Immature natural killer cell (primary cell): ENCODE measurements at places on chromosomes 2 and 18.
A peak's percentile ranks its signal among the peaks of the same experiment; 100 is the strongest.

DNA sequence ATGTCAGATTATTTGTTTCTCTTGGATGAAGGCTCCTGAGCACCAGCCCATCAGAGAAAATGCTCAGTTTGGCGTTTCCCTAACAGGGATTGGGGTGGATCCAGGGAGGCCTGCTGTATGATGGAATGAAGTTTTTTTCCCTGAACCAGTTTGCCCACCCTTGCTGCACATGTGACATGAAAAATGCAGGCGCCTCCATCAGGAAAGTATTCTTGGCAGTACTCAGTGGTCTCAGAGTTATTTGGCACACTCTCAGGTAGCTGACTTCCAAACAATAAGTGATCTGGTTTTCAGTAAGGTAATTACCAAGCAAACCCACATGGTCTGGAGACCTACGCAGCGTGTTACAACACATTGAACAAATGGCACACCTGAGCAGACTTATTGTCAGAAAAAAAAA, 254.9 kb downstream of the PAX3 start:
- no peaks in the 10 kb centered on the region for H3K36me3 ChIP-seq
- no peak for DNase-seq

GRCh38 chr2:36964496-36965058, 1.8 kb downstream of the STRN start:
- no peak for DNase-seq
- H3K4me3 ChIP-seq, result peak overlapping the region; percentile 98
- H3K27ac ChIP-seq, result peak overlapping the region; percentile 94
- H3K4me1 ChIP-seq, result peaks cover 57% of the 10 kb centered on the region
- peaks cover 6% of the 10 kb centered on the region for H3K27me3 ChIP-seq

DNA sequence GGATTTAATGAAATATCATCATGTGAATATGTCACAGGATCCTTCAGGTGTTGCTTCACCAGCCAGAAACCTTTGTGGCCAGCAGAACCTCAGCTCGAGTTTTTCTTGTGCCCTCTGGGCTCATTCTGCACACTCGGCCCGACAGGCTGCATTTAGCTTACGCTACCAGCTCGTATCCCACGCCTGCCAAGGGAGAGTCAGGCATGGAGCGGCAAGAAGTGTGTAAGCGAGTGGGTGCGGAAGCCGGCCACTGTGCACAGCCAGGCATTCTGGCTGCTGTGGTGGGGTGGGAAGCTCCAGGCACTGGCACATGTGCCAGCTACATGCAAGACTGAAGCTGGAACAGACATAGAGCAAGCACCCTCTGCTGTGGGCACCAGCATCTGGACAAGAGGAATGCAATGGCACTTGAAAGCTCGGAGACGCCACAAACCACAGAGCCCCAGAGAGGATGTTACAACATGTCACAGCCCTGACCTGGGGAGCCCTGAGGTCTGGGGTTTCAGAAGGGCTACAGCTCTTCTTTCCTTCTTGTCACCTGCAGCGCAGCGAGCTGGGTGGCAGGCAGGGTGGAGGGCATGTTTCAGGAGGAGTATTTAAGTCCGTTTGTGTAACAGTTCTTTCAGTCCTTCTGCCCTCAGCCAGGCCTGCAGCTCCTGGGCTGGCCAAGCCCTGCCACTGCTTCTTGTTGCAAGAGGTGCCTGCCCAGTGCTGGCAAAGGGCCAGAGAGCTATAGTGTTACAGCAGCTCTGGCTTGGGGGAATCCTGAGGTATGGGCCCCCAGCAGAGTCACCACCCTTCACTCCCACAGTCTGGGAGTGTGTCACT, 257.3 kb upstream of the HNMT start:
- H3K36me3 ChIP-seq, result peaks cover 3% of the 10 kb centered on the region
- DNase-seq, result no peak
- no peak overlapping the region for H3K27ac ChIP-seq
- H3K4me3 ChIP-seq, result no peak overlapping the region

GRCh38 chr18:478681-479080, 21.8 kb downstream of the COLEC12 start:
- H3K36me3 ChIP-seq, result no peaks in the 10 kb centered on the region
- peaks cover 11% of the 10 kb centered on the region for H3K27me3 ChIP-seq
- H3K4me1 ChIP-seq, result no peaks in the 10 kb centered on the region
- H3K4me3 ChIP-seq, result no peak overlapping the region
- DNase-seq, result no peak
- no peak overlapping the region for H3K27ac ChIP-seq

GRCh38 chr2:25817630-25818029, 60.7 kb downstream of the ASXL2 start:
- peak overlapping the region; percentile 79 for H3K27ac ChIP-seq
- H3K4me3 ChIP-seq, result peak overlapping the region; percentile 4
- peaks cover 75% of the 10 kb centered on the region for H3K4me1 ChIP-seq
- DNase-seq, result no peak

GRCh38 chr2:229212241-229212640, 58.8 kb downstream of the PID1 start:
- no peaks in the 10 kb centered on the region for H3K4me1 ChIP-seq
- no peak overlapping the region for H3K4me3 ChIP-seq
- no peaks in the 10 kb centered on the region for H3K36me3 ChIP-seq
- H3K27ac ChIP-seq, result no peak overlapping the region

DNA sequence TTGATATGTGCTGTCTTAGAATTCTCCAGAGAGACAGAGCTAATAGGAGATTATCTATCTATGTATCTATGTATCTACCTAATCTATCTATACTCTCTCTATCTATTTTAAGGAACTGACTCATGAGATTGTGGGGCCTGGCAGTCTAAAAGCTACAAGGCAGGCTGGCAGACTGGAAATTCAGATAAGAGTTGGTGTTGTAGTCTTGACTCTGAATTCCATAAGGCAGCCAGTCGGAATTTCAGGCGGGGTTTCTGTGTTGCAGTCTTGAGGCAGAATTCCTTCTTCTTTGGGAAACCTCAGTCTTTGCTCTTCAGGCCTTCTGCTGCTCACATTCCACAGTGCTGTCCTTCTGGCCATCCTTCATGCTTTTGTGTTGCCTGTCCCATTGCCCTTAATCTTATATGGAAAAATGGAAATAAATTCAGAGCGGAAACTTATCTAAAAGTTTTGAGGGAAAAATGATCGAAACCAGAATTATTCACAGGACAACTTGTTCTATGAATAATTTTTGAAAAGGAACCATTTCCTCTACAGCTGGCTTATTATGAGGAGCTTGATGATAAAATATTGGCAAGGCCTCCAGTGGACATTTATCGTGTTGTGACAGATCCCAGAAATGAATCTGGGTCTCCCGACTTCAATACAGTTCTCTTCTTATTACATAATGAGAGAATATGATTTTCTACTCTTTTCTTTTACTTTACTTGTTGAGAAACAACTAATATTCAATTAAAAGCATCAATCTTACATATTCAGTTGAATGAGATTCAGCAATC, 10.8 kb downstream of the IL1RL1 start:
- H3K27ac ChIP-seq, result no peak overlapping the region
- no peaks in the 10 kb centered on the region for H3K4me1 ChIP-seq
- DNase-seq, result no peak
- no peak overlapping the region for H3K4me3 ChIP-seq

- H3K27me3 ChIP-seq, result peaks cover 20% of the 10 kb centered on the region
- H3K36me3 ChIP-seq, result no peaks in the 10 kb centered on the region
- peaks cover 16% of the 10 kb centered on the region for H3K4me1 ChIP-seq
- H3K27ac ChIP-seq, result peak overlapping the region; percentile 61
Measured at GRCh38 chr2:170771421-170771937, 1.3 kb downstream of the ERICH2 start.

- no peak for DNase-seq
- no peaks in the 10 kb centered on the region for H3K4me1 ChIP-seq
- no peak overlapping the region for H3K4me3 ChIP-seq
- no peaks in the 10 kb centered on the region for H3K27me3 ChIP-seq
- H3K27ac ChIP-seq, result no peak overlapping the region
Measured at GRCh38 chr18:34189656-34190435, 34.9 kb downstream of the NOL4 start.

GRCh38 chr2:23782126-23782525, 144.8 kb downstream of the ATAD2B start:
- no peaks in the 10 kb centered on the region for H3K27me3 ChIP-seq
- no peak overlapping the region for H3K4me3 ChIP-seq
- no peak for DNase-seq
- H3K36me3 ChIP-seq, result peaks cover 26% of the 10 kb centered on the region
- peaks cover 5% of the 10 kb centered on the region for H3K4me1 ChIP-seq
- H3K27ac ChIP-seq, result no peak overlapping the region

DNA sequence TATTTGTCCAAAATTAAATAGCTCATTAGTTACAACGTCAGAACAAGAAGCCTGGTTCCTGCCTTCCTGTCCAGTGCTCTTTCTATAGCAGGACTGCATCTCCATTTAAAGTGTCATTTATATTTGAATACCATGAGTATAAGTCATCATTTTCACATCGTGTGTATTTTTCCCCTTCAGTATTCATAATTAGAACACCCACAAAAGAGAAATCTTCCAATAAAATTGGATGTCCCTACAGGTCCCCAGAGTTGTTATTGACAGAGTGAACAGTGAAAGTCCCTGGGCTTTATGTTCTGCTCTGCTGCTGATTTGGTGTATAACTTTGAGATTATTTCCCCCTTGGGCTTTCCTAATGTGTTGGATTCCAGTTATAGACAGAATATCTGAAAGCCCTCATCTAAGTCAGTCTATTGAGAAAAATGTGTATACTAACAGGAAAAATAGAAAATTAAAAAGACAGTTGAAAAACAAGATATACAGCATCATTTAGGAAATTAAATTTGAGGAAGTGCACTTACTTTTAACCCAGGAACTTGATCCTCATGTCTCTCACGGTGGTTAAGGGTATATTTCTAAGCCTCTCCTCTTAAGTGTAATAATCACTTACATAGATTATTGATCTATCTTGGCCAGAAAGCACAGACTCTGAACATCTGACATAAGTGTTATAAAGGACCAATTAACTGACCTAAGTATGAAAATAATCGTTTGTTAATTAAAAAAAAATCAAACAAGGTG, 15.2 kb upstream of the REV1 start:
- no peak overlapping the region for H3K27ac ChIP-seq
- peaks cover 6% of the 10 kb centered on the region for H3K27me3 ChIP-seq
- no peaks in the 10 kb centered on the region for H3K36me3 ChIP-seq
- no peak for DNase-seq

DNA sequence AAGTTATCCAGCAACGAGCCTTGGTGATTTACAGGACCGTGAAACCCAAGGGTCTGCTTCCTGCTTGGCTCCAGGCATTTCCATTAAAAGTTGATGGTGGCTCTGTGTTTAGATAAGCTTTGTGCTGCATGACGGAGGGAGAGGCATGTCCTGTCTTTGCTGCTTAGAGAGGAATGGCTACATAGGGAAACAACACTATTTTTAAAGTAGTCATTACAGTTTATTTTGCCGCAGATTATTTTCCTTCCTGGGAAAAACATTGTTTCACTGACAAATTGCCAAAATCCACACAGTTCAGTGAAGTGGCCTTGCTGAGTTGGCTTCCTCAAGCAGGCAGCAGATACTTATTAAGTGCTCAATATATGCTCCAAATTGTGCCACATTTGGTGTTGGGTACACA, 98.5 kb downstream of the THSD7B start:
- H3K4me1 ChIP-seq, result no peaks in the 10 kb centered on the region
- peaks cover 2% of the 10 kb centered on the region for H3K27me3 ChIP-seq
- no peak for DNase-seq
- no peaks in the 10 kb centered on the region for H3K36me3 ChIP-seq

DNA sequence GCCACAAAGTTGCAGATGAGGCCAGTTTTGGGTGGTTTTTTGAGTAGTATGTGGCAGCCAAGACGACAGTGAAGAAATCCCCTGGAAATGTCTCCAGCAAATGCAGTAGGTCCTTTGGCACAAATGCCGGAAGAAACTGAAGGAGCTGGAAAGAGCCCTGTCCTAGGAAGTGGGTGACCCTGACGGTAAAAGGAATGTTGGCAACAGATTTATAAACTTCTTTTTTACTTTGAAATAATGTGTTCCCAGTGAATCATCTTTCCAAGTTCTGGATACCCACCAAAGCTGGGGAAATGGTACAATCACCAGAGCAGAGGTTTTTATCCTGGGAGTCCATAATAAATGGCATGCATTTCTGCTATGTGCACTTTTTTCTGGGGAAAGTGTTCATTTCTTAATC, 112.9 kb downstream of the CSRNP3 start:
- H3K36me3 ChIP-seq, result no peaks in the 10 kb centered on the region
- H3K27me3 ChIP-seq, result peaks cover 1% of the 10 kb centered on the region
- H3K4me3 ChIP-seq, result no peak overlapping the region
- no peak overlapping the region for H3K27ac ChIP-seq
- no peak for DNase-seq
- no peaks in the 10 kb centered on the region for H3K4me1 ChIP-seq

DNA sequence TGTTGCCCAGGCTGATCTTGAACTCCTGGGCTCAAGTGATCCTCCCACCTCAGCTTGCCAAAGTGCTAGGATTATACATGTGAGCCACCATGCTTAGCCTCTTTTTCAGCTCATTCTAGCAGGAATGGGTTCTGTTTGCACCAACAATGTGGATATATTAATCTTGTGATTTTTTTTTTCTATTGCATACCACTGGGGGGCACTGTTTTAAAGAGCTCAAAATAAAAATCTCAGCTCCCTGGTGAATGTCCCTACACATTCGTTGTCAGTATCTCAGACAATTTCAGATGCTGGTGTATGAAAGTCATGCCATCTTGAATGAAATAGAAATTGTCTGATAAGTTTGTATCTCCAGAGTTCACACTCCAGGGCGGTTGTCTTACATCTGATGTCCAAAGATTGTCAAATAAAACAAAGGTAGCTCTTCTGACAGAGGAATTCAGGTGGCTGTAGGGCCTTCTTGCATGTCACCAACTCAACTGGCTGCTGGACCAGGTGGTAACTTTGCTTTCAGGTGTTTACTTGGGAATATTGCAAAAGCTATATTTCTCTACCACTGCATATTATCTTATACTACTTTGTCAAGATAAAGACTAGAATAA, 3.1 kb upstream of the MATN3 start:
- H3K36me3 ChIP-seq, result no peaks in the 10 kb centered on the region
- peak; percentile 24 for DNase-seq
- peaks cover 18% of the 10 kb centered on the region for H3K27me3 ChIP-seq
- no peak overlapping the region for H3K27ac ChIP-seq

DNA sequence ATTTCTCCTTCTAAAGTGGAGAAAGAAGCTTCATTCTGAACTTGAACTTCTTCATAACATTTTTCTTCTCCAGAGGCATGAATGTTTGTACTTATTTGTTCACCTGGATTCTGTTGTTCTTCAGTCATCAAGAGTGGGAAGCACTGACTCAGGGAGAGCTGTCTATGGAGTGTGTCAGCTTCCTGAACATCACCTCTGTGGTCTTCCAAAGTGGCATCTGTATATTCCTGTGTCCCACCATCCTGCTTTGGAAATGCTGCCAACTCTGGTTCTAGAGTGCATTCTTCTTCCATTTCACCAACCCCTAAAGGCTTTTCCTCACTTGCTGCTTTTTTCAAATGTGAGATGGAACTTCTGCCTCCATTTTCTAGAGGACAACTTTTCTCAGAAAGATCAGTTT, 59.5 kb downstream of the TTN start:
- no peaks in the 10 kb centered on the region for H3K36me3 ChIP-seq
- H3K4me3 ChIP-seq, result no peak overlapping the region
- H3K4me1 ChIP-seq, result no peaks in the 10 kb centered on the region
- DNase-seq, result no peak
